NCI-H1105 (cell line): ENCODE measurements at places on chromosomes 6 and 20.

DNA sequence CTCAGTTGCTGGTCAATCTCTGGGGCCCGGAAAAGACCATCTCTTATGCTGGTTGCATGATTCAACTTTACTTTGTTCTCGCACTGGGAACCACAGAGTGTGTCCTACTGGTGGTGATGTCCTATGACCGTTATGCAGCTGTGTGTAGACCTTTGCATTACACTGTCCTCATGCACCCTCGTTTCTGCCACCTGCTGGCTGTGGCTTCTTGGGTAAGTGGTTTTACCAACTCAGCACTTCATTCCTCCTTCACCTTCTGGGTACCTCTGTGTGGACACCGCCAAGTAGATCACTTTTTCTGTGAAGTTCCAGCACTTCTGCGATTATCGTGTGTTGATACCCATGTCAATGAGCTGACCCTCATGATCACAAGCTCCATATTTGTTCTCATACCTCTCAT lies 4.3 kb downstream of the OR2J3 start:
- DNase-seq = no peak

DNA sequence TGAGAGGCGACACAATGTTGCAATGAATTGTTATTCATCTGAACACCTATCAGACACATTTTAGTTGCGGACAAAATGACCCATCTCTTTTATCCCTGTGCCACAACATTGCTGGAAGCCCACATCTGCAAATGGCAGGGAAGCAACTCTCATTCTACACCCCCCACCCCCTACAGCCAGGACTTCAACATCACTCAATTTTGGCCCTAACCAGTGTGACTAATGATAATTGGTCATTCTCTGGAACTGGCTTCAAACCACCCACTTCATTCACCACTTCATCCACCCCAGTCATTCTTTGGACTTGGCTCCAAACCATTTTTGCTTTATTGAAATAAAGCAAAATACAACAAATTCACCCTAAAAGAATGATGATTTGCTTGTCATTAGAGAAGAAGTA lies 1.5 kb downstream of the GCM2 start:
- no peak for DNase-seq

GRCh38 chr6:156344491-156344890 lies 432.7 kb upstream of the ARID1B start:
- no peak for DNase-seq

GRCh38 chr20:34954904-34955230 lies 739 bp downstream of the GSS start:
- DNase-seq = peak; percentile 46
